ENCODE measurements at places on chromosomes 16 and 17. TPM values are rescaled to one million over a fixed set of nuclear protein-coding genes. Genes with fewer than 3 reads are reported as not detected.

GRCh38 chr17:69170377-69170776, 28.7 kb upstream of the ABCA6 start:
- DNase-seq, result no peak

- no peak for DNase-seq
Observed at GRCh38 chr17:51740531-51740930, 418.0 kb downstream of the CA10 start.

DNA sequence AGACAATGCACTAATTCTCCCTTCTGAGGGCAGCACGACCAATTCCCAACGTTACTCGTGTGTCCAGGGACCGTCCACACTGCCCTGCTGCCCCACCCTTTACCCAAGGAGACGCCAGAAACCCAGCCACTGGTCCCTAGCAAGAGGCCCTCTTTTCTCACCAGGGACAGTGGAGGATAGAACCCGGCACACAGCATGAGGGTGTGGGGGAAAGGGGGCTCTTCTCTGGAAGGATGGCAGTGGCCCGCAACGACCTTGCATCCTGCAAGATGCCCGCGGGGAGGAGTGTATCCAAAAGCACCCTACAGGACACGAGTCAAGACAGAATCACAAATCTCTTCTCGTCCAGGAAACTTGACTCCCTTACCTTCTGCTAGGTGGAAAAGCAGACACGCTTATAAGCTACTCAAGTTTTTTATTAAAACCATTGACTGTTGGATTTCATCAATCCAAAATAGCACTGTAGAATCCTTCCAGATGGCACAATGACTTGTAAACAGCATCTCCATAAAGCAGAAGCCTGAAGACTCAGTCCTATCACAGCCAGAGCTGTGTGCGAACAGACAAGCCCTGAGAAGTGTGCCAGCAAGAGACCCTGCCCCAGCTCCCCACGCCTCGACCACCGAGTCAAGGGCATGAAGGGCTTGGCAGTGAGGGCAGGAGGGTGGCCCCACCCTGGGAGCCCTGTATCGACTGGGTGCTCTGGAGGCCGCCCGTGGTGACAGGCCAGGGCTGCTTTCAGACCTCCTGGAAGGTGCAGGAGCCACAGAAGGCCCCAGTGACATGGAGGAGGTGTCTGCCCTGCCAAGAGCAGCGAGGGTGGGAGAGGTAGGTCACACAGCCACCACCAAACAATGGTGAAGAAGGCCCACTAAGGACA, 103.8 kb downstream of the ANKRD11 start:
- DNase-seq, result no peak

DNA sequence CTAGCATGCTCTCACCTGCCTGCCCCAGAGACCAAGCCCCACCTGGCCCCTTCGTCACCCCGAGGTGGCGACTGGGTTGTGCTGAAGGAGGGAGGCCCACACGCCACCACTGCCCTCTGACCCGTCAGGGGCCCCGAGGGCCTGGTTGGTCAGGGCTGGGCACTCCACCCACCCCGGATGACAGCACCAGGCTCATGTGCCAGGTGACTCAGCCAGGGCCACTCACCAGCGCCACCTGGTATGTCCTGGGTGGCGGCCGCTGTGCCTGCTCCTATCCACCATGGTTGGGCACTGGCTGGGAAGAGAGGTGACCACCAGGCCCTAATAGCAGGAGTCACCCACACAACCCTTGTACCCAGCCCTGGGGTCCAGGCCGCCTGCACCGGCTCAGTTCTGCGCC, 68.9 kb downstream of the JPH3 start:
- DNase-seq, result no peak

DNA sequence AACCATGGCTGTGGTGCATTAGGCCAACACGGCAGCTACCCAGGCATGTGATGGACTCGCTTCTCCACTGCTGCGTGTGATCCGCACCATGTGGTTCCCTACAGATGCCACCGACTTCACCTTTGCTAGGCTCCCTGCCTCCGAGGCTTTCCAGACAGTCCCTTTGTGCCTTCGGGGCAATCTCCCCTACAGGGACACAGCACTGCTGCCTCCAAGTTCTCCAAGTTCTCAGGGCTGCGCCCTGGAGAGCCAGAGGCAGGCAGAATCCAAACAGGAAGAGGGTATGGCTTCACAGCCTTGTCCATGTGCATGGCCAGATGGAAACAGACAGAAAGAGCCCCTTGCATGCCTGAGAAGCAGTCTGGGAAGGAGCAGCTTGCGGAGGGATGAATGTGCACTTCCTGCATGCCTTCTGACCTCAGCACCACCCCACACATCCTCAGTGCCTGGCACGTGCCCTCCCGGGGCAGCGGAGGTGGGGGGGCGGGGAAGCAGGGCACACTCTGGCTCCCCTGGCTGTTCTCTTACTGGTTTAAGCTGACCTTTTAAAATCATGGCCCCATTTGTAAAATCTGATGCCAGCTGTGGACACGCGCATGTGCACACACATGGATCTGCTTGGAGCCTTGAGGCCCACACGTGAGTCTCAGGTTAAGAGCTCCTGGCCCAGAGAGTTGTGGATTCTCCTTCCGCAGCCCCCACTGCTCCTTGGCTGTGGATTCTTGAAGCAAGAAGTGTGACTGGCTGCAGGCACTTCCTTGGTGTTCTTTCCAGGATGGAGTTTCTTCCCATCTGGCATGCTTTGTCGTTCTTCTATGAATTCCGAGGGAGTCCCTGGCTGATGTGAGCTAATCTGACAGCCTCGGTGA, 55.3 kb upstream of the MTSS2 start:
- no peak for DNase-seq

GRCh38 chr17:53807286-53807685, 15.4 kb upstream of the KIF2B start:
- DNase-seq, result no peak

DNA sequence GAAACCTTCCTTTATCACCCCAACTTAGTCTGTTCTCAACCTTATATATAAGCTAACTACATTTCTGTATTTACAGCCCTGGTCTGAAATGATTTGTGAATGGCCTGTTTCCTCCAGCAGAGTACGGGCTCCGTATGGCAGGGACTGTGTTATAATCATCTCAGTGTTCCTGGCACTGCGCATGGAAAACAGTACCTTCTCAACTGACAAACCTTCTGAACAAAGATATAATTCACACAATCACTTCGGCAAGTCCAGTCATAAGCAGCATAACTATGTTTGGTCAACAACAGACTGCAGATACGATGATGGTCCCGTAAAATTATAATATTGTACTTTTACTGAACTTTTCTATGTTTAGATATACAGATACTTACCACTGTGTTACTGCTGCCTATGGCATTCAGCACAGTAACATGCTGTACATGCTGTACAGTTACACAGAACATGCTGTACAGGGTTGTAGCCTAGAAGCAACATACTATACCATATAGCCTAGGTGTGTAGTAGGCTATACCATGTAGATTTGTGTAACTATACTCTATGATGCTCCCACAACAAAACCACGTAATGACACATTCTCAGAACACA, 30.0 kb downstream of the ANKFY1 start:
- no peak for DNase-seq

DNA sequence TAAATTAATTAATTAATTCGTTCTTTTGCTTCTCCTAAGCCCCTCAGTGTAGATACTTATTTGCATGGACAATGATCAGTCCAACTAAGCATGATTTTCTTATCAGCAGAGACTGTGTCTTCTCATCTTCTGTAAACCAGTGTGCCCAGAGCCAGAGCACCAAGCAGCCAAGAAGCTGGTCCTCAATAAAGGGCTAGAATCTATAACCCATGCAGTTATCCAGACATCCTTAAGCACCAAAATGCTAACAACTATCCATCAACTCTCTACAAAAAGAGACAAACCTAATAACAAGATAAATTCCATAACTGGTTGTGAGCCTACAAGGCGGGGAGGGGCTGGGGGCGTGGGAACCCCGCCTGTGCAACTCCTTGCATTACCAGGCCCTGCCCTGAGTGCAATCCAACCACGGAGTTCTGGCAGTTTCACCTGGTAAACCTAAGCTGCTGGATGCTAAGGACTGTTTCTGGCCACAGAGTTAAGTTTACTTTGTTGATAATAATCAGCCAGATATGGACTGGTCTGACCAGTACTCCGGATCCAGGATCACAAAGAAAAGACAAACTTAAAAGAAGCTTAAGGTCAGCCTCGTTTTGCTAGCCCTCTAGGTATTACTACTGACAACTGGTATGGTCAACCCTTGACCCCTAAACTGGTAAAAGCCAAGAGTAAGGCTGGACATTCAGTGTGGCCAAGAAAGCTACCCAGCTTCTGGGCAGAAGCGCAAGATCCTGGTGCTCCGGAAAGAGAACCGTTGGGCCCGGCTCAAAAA, 51.5 kb downstream of the ZFHX3 start:
- no peak for DNase-seq

GRCh38 chr16:66719246-66719645, 22.7 kb upstream of the CMTM4 start:
- no peak for DNase-seq

The TPSB2 gene
- not detected for total RNA-seq

The SLC16A11 gene
- total RNA-seq, result 0.12 TPM

The SEPTIN12 gene
- not detected for total RNA-seq

The RAMP2 gene
- total RNA-seq, result 23.7 TPM

The VASN gene
- 5.7 TPM for total RNA-seq

The KIF2B gene
- not detected for total RNA-seq
